ENCODE measurements at places on chromosomes 5 and 9. TPM values are rescaled to one million over a fixed set of nuclear protein-coding genes. Genes with fewer than 3 reads are reported as not detected.

INSYN2B gene
- total RNA-seq = 8.4 TPM

PCDHB15 gene
- total RNA-seq = 1.6 TPM

SGTB gene
- total RNA-seq = 9.0 TPM

ZNF782 gene
- total RNA-seq = 2.1 TPM

SLC6A3 gene
- total RNA-seq = not detected

LCN1 gene
- total RNA-seq = not detected

SPINK7 gene
- not detected for total RNA-seq

ECPAS gene
- 40.6 TPM for total RNA-seq

F2RL1 gene
- total RNA-seq = 8.6 TPM

HTR4 gene
- not detected for total RNA-seq

MARVELD2 gene
- 2.5 TPM for total RNA-seq

LRRC8A gene
- total RNA-seq = 14.1 TPM

FAT2 gene
- not detected for total RNA-seq

DNM1 gene
- 17.4 TPM for total RNA-seq

BARHL1 gene
- total RNA-seq = not detected

CSF2 gene
- 4.8 TPM for total RNA-seq

ELAVL2 gene
- 1.1 TPM for total RNA-seq

PCDHGC5 gene
- 1.1 TPM for total RNA-seq

SPATA31E1 gene
- not detected for total RNA-seq

NSA2 gene
- total RNA-seq = 70.5 TPM

SLC25A2 gene
- not detected for total RNA-seq

SVEP1 gene
- total RNA-seq = 17.2 TPM

ANKS6 gene
- total RNA-seq = 8.9 TPM

AQP7 gene
- not detected for total RNA-seq

IFNA21 gene
- total RNA-seq = not detected

AHRR gene
- 51.8 TPM for total RNA-seq

PSMD5 gene
- 35.3 TPM for total RNA-seq

PCDHGA10 gene
- 0.78 TPM for total RNA-seq

C9 gene
- total RNA-seq = not detected

SUSD3 gene
- not detected for total RNA-seq

RGS7BP gene
- not detected for total RNA-seq

CD274 gene
- total RNA-seq = 4.9 TPM

PCDHGB4 gene
- 12.0 TPM for total RNA-seq

ZFR gene
- total RNA-seq = 52.2 TPM

PKN3 gene
- total RNA-seq = 6.6 TPM

CSF1R gene
- 4.3 TPM for total RNA-seq

PPP3R2 gene
- total RNA-seq = not detected

ZMAT2 gene
- 45.5 TPM for total RNA-seq

OBP2B gene
- not detected for total RNA-seq

FCN2 gene
- total RNA-seq = not detected

BSPRY gene
- total RNA-seq = not detected

CDKN2B-AS1 gene
- total RNA-seq = 7.0 TPM

IQGAP2 gene
- 0.24 TPM for total RNA-seq

LCN12 gene
- total RNA-seq = not detected

FYB1 gene
- 0.60 TPM for total RNA-seq

MRPS2 gene
- total RNA-seq = 18.1 TPM

POLE3 gene
- total RNA-seq = 86.3 TPM

FREM1 gene
- total RNA-seq = 0.88 TPM

PDE6A gene
- 0.12 TPM for total RNA-seq

SLCO6A1 gene
- 0.60 TPM for total RNA-seq

SLC6A7 gene
- not detected for total RNA-seq

Measured in RPMI7951 (cell line).